ENCODE measurements at places on chromosomes 7 and 10.

- DNase-seq: no peak
Observed at GRCh38 chr7:48009954-48010353, 19.0 kb downstream of the SUN3 start.

DNA sequence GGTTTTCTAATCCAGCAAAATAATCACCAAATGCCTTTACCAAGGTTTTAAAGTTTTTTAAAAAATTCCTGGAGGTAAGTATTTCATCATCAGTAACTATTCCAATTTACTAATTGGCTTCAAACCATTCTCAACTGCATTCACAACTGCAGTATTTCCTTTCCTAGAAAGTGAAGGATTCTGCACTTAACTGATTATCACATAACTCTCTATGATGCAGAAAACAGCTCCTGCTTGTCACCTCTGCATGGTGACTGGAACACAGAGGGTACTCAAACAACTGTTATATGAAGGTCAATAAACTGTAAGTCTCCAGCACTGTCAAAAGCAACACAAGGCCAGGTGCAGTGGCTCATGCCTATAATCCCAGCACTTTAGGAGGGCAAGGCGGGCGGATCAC lies 42.6 kb downstream of the SRPK2 start:
- DNase-seq: no peak

DNA sequence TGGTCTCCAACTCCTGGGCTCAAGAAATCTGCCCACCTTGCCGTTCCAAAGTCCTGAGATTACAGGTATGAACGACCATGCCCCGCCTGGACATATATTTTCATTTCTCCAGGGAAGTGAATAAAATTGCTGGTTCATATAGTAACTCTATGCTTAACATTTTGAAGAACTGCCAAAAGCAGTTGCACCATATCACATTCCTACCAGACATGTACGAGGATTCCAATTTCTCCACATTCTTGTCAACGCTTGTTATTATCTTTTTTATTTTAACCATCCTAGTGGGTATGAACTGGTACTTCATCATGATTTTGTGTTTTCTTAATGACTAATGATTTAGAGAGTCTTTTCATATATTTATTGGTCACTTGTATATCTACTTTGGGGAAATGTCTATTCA lies 21.9 kb upstream of the CPN1 start:
- DNase-seq: no peak

DNA sequence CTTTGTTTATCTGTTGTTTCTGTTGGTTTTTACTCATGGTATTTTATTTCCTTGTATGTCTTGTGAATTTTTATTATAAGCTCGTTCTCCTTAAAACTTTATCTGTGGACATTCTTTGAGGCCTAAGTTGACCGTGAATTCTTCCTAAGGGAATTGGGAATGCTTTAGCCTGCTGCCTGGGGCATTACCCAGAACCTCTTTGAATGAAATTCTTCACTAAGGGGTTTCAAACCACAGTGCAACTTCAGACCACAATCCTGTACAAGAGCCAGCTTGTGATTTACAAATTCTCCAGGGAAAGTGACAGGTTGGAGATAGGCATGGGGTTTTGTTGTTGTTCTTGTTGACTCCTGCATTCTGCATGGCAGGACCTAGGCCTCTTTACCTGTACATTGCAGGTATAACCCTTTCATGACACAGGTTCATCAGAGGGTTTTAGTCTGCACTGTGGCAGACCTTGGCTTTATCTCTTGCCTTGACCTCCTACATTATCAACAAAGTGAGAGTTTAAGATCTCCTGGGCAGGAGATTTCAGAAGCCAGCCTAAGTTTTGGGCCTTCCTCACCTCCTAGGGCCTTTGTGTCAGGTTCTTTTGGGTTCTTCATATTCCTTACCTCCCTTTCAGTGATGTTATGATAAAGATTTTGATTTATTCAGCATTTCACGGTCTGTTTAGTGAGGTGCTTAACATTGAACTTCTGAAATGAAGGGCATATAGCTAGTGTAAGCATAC lies 70.2 kb downstream of the ABCC2 start:
- no peak for DNase-seq

- no peak for DNase-seq
Observed at GRCh38 chr7:70566671-70567070, 565.3 kb upstream of the GALNT17 start.

- no peak for DNase-seq
Observed at GRCh38 chr10:99965700-99966099, 44.0 kb downstream of the DNMBP start.

DNA sequence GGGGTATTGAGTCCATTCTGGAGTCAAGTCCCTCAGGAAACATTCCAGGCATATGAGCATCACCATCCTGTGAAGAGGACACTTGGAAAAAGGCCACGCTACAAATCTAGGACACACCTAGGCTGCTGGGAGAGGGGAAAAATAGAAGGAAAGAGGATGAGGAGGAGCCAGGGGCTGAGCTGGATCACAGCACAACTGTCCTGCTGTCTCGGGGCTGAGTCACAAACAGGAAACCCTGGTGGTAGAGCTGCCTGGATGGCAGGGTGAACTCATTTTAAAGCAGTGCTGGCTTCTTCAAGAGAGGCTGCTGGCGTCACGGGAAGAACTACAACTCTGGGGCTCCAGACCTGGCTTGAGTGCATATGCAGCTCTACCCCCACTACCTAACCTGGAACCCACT lies 151.5 kb downstream of the RNF216 start:
- DNase-seq: no peak

DNA sequence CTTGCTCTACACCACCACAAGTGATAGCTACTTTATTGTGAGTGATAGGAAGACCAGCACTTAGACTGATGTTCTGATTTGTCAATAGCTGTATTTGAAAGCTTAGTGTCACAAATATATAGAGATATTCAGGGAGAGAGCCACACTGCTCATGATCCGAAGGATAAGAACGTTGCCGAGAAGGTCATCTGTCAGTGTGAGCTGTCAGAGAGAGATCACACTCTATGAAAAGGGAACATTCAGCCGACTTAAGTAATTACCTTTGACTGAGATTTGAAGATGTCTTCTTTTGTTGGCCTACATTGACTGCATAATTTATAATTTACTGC lies 322.6 kb downstream of the TFEC start:
- no peak for DNase-seq

- no peak for DNase-seq
Observed at GRCh38 chr7:46170021-46170420, 248.9 kb upstream of the IGFBP3 start.

DNA sequence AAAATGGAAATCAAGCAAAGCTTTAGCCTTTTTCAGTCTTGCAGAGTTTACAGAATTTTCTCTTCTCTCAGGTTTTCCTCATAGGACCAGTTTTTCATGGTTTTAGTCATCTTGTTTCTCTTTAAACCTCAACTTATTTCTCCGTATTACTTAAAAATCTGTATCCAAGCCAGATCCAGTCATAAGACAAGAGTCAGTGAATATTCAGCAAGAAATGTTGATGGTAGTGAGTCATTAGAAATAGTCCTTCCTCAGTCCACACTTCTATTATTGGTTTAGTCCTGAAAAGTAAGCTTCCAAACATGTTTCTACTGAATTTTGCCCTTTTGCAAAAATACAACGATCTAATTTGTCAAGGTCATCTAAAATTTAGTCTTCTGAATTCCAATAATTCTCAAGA lies 107.0 kb downstream of the VIM start:
- no peak for DNase-seq

- no peak for DNase-seq
Observed at GRCh38 chr10:73167458-73167782, 388 bp downstream of the ECD start.

GRCh38 chr7:104096683-104097082 lies 107.2 kb upstream of the RELN start:
- no peak for DNase-seq

GRCh38 chr10:48414778-48415177 lies 108.3 kb downstream of the MAPK8 start:
- DNase-seq: no peak

DNA sequence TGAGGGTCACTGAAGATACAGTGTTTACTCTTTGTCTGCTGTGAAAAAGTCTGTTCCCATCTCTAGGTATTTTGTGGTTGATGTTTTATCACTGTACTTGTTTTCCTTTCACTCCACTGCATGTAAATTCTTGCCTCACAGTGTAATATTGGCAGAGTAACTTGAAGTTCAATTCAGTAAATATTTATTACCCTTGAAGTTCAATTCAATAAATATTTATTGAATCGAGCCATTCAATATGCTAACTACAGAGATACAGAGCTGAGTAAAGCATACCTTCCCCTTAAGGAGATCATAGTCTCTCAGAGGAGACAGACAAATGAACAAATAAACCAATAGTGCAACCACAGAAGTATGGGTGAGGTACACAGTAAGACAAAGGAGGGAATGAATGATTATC lies 9.2 kb downstream of the NUDT13 start:
- no peak for DNase-seq

DNA sequence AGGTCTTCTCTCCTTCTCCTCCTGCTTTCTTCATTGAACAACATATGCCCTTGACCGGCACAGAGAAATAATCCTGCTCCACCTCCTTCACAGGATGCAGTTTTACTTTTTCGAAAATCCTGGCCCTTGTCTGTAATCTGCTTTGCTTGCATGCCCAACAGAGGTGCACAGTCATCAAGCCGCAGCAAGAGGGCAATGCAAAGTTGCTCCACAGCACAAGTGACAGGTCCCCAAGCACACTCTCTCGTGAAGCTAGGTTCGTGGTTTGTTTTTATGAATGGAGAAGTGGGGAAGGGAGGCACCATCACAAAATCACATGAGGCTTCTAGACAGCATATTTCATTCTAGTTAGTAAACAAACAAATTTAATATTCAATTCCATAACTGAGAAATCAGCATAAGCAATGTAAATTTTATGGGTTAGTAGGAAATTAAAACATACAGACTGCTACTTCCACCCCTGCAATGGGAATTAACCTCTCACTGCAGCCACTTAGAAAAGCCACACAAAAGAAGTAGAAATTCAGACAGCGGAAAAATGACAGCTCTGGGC lies 178.8 kb downstream of the TPK1 start:
- DNase-seq: no peak

DNA sequence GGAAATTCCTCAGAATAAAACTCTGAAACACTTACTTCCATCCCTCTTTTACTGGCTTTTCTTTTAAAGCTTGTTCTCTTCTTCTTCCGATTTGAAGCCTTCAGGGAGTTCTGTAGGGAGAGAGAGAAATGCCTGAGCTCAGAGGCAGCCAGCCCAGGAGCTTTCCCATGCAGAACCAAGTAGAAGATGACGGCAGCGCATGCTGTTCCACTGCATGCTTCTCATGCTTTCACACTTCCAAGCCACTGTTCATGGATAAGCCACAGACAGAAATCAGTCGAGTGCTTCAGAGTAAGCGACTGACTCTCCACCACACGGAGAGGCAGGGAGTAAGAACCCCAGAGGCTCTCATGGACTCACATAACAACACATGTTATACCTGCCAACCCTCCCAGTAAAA lies 237.3 kb downstream of the DGKI start:
- DNase-seq: no peak

GRCh38 chr7:92647652-92648051 lies 57.5 kb upstream of the FAM133B start:
- no peak for DNase-seq

GRCh38 chr7:125126376-125126775 lies 196.8 kb upstream of the POT1 start:
- no peak for DNase-seq

DNA sequence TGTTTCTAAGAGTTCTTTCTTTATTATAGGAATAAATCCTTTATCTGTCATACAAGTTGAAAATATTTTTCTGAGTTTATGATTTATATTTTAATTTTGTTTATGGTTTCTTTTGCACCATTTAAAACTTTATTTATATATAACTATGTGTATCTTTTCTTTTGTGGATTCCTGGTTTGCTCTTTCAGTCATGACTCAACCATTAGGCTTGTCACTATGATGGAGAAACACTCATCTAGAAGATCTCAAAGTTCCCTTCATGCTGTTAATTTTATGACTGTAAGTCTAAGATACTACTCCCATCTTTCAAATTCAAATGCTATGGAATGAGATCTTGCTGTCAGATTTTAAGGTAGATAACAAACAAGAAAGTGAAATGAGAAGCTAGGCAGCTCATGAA lies 199.5 kb downstream of the INHBA start:
- no peak for DNase-seq

GRCh38 chr7:13062631-13063030 lies 375.2 kb downstream of the ARL4A start:
- no peak for DNase-seq

- no peak for DNase-seq
Observed at GRCh38 chr7:92750946-92751345, 85.4 kb downstream of the CDK6 start.

- no peak for DNase-seq
Observed at GRCh38 chr7:1787241-1787640, 117.2 kb downstream of the ELFN1 start.

GRCh38 chr7:81831883-81832282 lies 62.0 kb upstream of the HGF start:
- DNase-seq: no peak

DNA sequence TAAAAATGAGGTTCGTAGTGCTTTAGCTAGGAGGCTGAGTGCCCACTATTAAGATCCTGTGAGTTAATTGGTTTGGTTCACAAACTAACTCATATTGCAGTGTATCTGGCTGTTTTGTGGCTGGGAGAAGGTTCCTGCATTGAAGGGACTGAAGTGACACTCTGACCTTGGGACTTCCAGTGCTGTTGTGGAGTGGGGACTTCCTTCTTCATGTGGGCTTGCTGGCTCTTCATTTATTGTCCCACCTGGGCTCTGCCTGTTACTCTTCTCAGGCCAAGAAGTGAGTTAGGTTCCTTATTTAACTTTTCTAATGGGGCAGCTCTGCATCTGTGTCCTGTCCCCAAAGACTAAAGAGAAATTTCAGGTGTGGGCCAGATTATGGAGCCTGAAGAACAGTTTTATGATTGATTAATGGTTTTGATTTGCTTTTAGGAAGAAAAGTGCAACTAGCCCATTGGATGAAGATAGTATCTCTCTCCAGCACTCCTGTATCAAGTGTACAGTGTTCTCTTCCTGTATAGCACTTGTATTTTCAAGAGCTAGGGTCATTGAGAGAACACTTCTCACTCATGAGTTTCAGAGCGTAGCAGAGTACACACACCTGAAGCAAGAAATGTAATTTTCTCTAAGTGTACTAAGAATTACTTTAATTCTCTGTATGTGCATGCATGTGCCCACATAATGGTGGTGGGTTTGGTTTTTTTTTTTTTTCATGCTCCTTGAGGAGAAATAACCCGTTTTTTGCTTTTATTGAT lies 54.8 kb downstream of the AUTS2 start:
- DNase-seq: peak; percentile 67

- no peak for DNase-seq
Observed at GRCh38 chr10:54622017-54622416, 179.0 kb downstream of the PCDH15 start.

DNA sequence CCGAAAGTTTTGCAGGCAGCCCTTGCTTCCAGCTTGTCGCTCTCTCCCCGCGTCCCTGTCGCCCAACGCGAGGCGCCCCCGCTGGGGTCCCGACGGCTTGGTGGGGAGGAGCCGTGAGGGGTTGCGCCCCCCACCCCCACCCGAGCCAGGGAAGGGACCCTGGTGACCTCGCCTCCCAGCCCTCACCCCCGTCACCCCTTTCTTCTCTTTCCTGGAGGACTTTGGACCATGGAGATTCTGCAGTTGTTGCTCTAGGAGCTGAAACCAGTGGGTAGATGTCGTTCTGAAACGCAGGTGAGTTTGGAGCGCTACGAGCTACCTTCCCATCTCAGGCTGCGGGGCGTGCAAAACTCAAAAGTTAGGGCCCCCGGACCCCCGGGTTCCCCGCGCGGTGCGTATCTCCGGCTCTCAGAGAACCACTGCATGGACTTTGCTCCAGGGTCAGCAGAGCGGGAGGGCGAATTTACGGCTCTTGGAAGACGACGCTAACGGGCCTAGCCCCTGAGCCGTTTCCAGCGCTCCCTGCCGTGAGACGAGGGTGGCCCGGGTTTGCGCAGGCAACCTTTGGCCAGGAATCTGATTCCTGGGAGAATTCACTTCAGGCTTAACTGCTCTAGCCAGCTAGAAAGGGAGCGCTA lies 684 bp upstream of the ATXN7L1 start:
- peak; percentile 53 for DNase-seq
